ENCODE measurements at places on chromosomes 4 and X. TPM values are rescaled to one million over a fixed set of nuclear protein-coding genes. Genes with fewer than 3 reads are reported as not detected.

GRCh38 chr4:14177987-14178386, 550.5 kb upstream of the BOD1L1 start:
- no peak overlapping the region for H3K4me3 ChIP-seq
- H3K27me3 ChIP-seq = no peaks in the 10 kb centered on the region
- H3K4me1 ChIP-seq = peaks cover 37% of the 10 kb centered on the region
- no peaks in the 10 kb centered on the region for H3K36me3 ChIP-seq

- H3K27me3 ChIP-seq = no peaks in the 10 kb centered on the region
- H3K27ac ChIP-seq = no peak overlapping the region
- no peak overlapping the region for H3K4me3 ChIP-seq
- H3K4me1 ChIP-seq = no peaks in the 10 kb centered on the region
Observed at GRCh38 chrX:14851526-14851925, 21.3 kb downstream of the FANCB start.

DNA sequence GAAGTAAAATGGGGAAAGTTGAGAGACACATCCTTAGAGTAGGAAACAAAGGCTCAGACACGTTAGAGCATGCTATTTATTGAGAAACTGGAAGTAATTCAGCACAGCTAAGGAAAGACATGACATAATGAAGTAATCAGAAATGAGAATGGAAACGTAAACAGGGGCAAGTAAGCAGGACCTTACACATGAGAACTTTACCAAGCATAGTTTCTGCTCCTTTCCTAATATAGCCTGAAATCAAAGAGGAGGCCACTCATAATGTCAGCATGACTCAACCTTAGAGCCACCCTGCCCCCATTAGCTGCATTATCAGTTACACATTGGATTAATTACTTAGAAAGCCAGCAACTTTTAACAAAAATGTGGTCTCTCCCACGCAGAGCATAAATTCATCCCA, 558.3 kb upstream of the GRIA3 start:
- H3K4me3 ChIP-seq = no peak overlapping the region
- DNase-seq = no peak
- no peaks in the 10 kb centered on the region for H3K27me3 ChIP-seq
- H3K27ac ChIP-seq = no peak overlapping the region
- H3K4me1 ChIP-seq = no peaks in the 10 kb centered on the region
- H3K36me3 ChIP-seq = no peaks in the 10 kb centered on the region

DNA sequence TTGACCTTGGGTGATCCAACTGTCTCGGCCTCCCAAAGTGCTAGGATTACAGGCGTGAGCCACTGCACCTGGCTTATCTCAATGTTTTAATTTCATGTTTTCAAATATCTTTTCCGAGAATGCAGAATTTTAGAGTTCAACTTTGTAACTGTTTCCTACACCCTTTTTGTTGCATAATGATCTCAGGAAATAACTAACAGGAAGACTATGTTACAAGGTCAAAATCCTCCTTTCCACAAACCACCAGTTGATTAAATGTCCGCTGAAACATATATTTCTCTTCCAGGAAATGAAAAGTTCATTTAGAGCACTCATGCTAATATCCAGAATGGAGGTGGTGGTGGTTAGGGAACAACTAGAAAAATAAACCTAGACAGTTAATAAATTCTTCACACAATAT, 377.8 kb downstream of the PPP4R3C start:
- no peaks in the 10 kb centered on the region for H3K27me3 ChIP-seq
- no peak for DNase-seq
- no peak overlapping the region for H3K27ac ChIP-seq

DNA sequence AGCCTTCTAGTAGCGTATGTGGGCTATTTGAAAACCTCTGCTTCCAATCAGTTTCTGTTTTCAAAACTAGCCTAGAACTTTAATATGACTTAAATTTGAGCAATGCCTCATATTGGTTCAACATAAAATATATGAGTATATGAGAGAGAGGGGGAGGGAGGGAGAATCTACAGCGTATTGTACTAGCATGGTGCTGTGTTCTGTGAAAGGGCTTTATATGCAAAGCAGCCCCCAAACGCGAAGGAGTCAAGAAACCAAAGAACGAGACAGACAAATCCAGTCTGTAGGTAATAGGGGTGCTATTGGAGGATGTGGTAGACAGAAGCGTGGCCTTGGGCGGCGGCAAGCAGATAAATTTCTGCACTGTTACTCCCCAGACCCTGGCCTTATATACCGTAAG, 784 bp upstream of the ANXA5 start:
- H3K27ac ChIP-seq = peak overlapping the region; percentile 99
- peak overlapping the region; percentile 92 for H3K4me3 ChIP-seq
- peaks cover 44% of the 10 kb centered on the region for H3K4me1 ChIP-seq
- no peak for DNase-seq
- no peaks in the 10 kb centered on the region for H3K27me3 ChIP-seq
- no peaks in the 10 kb centered on the region for H3K36me3 ChIP-seq

Gene TMPRSS11E
- total RNA-seq = not detected

Gene PGRMC1
- 52.7 TPM for total RNA-seq

GRCh38 chrX:84186603-84187532, 1.1 kb downstream of the RPS6KA6 start:
- no peaks in the 10 kb centered on the region for H3K4me1 ChIP-seq
- peak overlapping the region; percentile 65 for H3K4me3 ChIP-seq
- H3K27ac ChIP-seq = peak overlapping the region; percentile 53
- no peak for DNase-seq

DNA sequence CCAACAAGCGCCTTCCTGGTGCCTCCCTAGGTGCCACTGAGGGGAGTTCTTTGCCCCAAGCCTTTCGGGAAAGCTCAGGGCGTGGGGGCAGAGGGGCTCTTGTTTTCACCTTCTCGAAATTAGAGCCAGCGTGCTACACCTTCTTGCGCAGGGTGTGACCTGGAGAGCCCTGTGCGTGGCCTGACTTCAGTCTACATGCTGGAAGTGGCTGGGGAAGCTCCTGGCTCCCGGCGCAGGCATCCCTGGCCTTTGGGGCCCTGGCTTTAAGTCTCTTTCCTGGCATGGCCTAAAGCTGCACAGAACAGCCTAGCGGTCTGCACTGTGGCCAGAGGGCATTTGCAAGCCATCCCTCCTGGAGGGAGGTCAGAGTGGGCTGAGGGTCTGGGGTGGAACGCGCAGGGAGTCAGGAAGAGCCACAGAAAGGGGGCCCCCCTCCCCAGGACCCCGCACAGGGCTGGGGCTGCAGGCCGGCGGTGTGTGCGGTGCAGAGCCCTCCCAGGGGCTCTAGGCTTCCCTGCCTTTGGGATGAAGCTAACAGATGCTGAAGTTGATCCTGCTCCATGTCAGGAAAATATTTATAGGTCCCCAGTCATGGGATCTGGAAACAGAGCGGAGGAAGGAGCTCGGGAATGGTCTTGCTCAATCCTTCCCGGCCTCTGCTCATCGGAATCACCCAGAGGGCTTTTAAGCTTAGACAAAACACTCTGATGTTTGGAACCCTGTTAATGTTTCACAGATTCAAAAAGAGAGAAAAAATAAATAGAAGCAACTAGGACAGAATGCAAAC, 781 bp upstream of the SPON2 start:
- H3K27me3 ChIP-seq = peaks cover 59% of the 10 kb centered on the region
- H3K36me3 ChIP-seq = peaks cover 4% of the 10 kb centered on the region
- peak; percentile 64 for DNase-seq
- H3K4me3 ChIP-seq = peak overlapping the region; percentile 51
- H3K27ac ChIP-seq = peak overlapping the region; percentile 65
- H3K4me1 ChIP-seq = peaks cover 64% of the 10 kb centered on the region

GRCh38 chr4:141216002-141216761, 4.5 kb upstream of the ZNF330 start:
- H3K4me1 ChIP-seq = no peaks in the 10 kb centered on the region
- no peak overlapping the region for H3K27ac ChIP-seq
- no peak for DNase-seq
- no peaks in the 10 kb centered on the region for H3K36me3 ChIP-seq
- H3K27me3 ChIP-seq = no peaks in the 10 kb centered on the region

Measured in stomach (tissue), 19 donors.